Activated T-cell treated with anti-CD3 and anti-CD28 coated beads, Interleukin-2, amount 50 U/mL, for 24 hours (primary cell): ENCODE measurements at places on chromosomes 5 and 9.

GRCh38 chr5:55923865-55924500 lies 70.8 kb downstream of the IL6ST start:
- H3K36me3 ChIP-seq: no peaks in the 10 kb centered on the region
- no peaks in the 10 kb centered on the region for H3K27me3 ChIP-seq
- DNase-seq: no peak

GRCh38 chr9:10235376-10235775 lies 377.4 kb downstream of the PTPRD start:
- no peaks in the 10 kb centered on the region for H3K36me3 ChIP-seq
- no peak overlapping the region for H3K4me3 ChIP-seq
- no peak overlapping the region for H3K27ac ChIP-seq
- H3K4me1 ChIP-seq: no peaks in the 10 kb centered on the region
- DNase-seq: no peak

- H3K4me3 ChIP-seq: no peak overlapping the region
- H3K27ac ChIP-seq: no peak overlapping the region
- peaks cover 13% of the 10 kb centered on the region for H3K27me3 ChIP-seq
- no peaks in the 10 kb centered on the region for H3K4me1 ChIP-seq
Measured at GRCh38 chr9:109815366-109815947, 35.5 kb downstream of the PALM2AKAP2 start.

- H3K27ac ChIP-seq: no peak overlapping the region
- no peaks in the 10 kb centered on the region for H3K4me1 ChIP-seq
- no peak for DNase-seq
- no peak overlapping the region for H3K4me3 ChIP-seq
- H3K36me3 ChIP-seq: no peaks in the 10 kb centered on the region
Measured at GRCh38 chr5:130138406-130139045, 234.3 kb downstream of the CHSY3 start.

DNA sequence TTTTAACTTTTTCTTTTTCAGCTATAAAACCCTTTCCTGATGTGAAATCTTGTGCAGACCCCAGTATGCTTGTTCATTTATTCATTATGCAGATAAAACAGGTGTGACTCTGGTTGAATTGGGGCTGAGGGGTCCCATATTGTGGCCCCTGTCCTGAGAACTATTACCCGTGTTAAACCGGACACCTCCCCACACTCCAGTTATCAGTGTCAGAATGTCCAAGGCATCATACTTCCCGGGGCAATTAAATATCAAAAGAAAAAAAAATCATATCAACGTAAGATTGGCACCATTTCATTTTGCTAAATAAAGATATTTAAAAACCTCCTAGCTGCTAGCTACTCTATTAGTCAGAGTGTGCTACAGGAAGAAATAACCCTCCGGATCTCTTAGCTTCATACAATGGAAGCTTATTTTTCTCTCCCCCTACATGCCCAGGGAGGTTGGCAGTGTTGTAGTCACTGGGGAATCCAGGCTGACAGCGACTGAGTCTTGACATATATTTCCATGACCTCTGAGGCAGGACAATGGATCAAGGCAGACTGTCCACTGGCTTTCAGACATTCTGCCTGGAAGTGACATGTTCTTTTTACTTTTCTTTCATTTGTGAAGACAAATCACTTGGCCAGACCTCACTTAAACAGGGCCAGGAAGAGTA lies 170.0 kb downstream of the SEC61B start:
- no peak for DNase-seq
- no peaks in the 10 kb centered on the region for H3K36me3 ChIP-seq
- no peaks in the 10 kb centered on the region for H3K4me1 ChIP-seq
- no peak overlapping the region for H3K27ac ChIP-seq

GRCh38 chr5:9761706-9762105 lies 131.6 kb upstream of the TAS2R1 start:
- H3K27me3 ChIP-seq: no peaks in the 10 kb centered on the region
- no peaks in the 10 kb centered on the region for H3K4me1 ChIP-seq
- no peak overlapping the region for H3K4me3 ChIP-seq
- DNase-seq: no peak

DNA sequence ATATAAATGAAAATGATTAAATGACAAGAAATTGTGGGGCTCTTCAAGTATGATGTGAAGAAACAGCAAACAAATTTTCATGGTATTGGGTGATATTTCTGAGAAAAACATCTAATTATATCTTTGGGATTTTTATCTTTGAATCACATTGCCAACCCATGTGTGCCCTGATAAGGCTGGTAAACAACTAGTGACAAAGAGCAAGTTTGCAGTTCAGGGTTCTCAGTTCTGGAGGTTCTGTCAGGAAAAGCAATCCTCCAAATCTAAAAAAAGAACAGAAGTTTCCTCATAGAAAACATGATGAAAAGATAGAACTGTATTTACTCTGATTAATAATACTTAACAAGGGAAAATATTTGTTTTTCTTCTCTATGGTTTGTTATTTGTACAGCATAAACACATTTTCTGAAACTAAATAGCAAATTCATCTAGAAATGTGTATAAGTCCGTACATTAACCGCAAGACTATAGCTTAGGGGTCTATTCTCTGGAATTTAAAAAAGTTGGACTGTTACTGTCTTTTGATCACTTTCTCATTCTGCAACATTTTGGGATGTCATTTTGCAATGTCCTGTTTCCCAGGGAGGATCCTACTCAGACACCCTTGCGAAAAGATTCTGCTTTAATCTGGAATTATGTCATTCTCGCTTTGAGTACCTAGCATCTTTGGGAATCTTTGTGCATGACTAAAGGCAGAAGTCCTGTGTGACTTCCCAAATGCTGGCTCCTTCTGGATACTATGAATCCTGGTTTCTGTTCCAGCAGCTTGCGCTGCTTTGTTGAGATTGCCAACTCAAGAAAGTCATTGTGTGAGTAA lies 308.5 kb downstream of the ADGRV1 start:
- no peak overlapping the region for H3K27ac ChIP-seq
- H3K36me3 ChIP-seq: no peaks in the 10 kb centered on the region
- H3K4me1 ChIP-seq: peaks cover 21% of the 10 kb centered on the region
- peaks cover 21% of the 10 kb centered on the region for H3K27me3 ChIP-seq

DNA sequence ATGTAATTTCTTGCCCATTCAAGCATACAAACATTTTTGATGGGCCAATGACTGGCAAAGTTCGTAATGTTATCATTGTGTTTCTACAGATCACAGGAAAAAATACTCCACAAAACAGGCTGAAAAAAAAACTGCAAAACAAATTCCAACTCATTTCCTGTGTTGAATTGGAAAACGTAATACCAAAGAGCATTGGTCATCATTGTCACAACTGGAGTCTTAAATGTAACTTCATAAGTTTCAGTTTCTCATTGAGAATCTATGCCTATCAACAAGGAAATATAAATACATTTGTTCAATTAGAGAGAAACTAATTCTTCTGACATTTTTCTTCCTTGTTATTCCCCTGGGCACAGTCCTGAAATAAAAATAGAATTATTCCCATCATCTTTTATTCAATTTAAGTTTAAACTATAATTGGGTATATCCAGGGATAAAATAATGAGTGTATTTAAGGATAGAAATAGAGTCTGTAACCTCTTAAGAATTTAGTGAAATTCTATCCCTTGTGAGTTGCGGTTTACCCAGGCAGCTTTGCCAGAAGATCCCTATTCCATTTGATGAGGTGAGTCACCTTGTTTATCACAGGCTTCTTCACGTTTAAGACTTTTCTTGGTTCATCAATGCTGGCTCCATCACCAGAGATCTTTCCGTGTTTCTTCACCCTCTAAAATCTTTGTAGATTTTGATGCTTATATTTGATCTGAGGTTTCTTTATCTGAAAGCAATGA lies 112.7 kb upstream of the ITGA1 start:
- H3K27ac ChIP-seq: no peak overlapping the region
- H3K27me3 ChIP-seq: no peaks in the 10 kb centered on the region
- DNase-seq: no peak
- peaks cover 18% of the 10 kb centered on the region for H3K4me1 ChIP-seq
- H3K36me3 ChIP-seq: no peaks in the 10 kb centered on the region
- H3K4me3 ChIP-seq: no peak overlapping the region

DNA sequence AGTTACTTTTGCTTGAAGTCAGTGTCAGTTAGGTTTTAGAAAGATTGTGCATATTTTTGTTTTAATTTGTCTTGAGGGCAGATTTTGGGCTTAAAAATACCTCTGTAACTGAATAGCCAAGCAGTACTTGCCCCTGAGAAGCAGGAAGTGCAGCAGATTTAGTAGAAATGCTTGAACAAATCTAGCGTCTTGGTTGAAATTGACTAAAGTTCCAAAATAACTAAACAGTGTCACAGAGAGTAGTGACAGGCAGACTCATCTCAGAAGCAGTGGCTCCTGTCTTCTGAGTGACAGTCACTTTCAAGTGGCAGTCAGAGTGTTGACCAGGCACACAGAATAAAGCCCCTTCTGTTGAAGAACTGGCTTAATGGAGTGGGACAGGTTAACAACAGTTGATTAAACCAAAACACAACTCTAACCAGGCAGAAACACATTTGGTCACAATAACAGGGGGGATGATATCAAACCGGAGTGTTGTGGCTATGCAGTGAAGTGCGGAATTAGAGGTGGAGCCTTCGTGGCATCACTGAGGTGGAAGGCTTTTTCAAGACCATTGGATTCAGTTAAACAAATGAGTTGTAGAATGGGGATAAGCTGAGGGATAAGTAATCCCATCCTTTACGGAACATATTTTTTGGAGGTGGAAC lies 29.1 kb downstream of the TRIO start:
- H3K4me1 ChIP-seq: peaks cover 4% of the 10 kb centered on the region
- H3K27me3 ChIP-seq: peaks cover 21% of the 10 kb centered on the region
- no peak overlapping the region for H3K27ac ChIP-seq

GRCh38 chr9:96047116-96047639 lies 171.7 kb downstream of the ERCC6L2 start:
- H3K36me3 ChIP-seq: no peaks in the 10 kb centered on the region
- H3K27ac ChIP-seq: peak overlapping the region; percentile 92
- no peak overlapping the region for H3K4me3 ChIP-seq
- H3K4me1 ChIP-seq: peaks cover 16% of the 10 kb centered on the region

GRCh38 chr5:115766608-115767007 lies 49.9 kb downstream of the CDO1 start:
- no peak overlapping the region for H3K4me3 ChIP-seq
- no peak overlapping the region for H3K27ac ChIP-seq
- peaks cover 35% of the 10 kb centered on the region for H3K27me3 ChIP-seq
- H3K4me1 ChIP-seq: peaks cover 11% of the 10 kb centered on the region
- DNase-seq: no peak

DNA sequence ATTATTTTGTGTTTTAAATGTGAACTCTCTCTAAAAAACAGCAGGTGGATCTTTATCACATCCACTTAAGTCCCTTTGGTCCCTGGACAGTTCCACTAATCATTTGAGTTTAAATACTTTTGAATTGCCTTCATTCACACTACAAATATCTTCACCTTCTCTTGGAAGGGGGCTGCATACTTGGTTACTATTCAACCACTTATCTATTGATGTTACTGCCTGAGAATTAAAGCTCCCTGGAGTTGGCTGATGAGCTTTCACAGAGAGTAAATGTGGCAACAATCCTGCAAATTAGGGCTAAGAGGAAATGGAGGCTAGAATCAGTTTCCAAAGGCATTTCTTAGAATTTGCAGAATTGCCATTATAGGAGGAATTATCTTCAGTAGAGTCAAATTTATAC lies 180.4 kb downstream of the ST8SIA4 start:
- DNase-seq: no peak
- H3K4me3 ChIP-seq: no peak overlapping the region
- no peaks in the 10 kb centered on the region for H3K4me1 ChIP-seq
- no peaks in the 10 kb centered on the region for H3K27me3 ChIP-seq
- no peak overlapping the region for H3K27ac ChIP-seq

DNA sequence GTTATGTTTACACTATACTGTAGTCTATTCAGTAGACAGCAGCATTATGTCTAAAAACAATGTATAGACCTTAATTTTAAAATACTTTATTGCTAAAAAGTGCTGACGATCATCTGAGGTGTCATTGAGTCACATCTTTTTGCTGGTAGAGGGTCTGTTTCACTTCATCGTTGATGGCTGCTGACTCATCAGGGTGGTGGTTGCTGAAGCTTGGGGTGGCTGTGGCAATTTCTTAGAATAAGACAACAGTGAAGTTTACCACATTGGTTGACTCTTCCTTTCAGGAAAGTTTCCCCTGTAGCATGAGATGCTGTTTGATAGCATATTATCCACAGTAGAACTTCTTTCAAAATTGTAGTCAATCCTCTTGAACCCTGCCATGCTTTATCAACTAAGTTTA lies 150.3 kb downstream of the FBXL7 start:
- H3K4me3 ChIP-seq: no peak overlapping the region
- H3K4me1 ChIP-seq: peaks cover 1% of the 10 kb centered on the region
- no peaks in the 10 kb centered on the region for H3K27me3 ChIP-seq
- no peak for DNase-seq
- no peak overlapping the region for H3K27ac ChIP-seq
- H3K36me3 ChIP-seq: no peaks in the 10 kb centered on the region

DNA sequence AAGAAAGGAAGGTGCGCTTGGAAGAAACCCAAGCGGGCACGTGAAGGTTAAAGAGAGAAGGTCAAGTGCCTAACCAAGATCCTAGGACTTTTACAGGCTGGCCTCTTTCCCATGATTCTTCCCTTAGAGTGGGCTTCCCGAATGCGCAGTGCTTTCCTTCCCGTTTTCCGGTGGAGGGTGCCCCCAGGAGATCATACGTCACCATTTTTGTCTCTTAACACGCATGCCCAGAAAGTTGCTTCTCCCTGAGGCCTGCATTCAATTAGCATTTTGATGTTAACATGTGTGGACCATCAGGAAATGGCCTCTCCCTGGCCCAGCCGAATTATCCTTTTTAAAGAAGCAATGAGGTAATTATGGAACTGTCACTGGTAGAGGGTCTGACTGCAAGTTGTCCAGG lies 1.9 kb upstream of the RUSC2 start:
- H3K4me1 ChIP-seq: peaks cover 33% of the 10 kb centered on the region
- no peak overlapping the region for H3K4me3 ChIP-seq
- H3K27ac ChIP-seq: no peak overlapping the region
- H3K36me3 ChIP-seq: peaks cover 3% of the 10 kb centered on the region
- H3K27me3 ChIP-seq: peaks cover 19% of the 10 kb centered on the region

- no peak for DNase-seq
- no peak overlapping the region for H3K27ac ChIP-seq
- no peaks in the 10 kb centered on the region for H3K27me3 ChIP-seq
- H3K4me3 ChIP-seq: no peak overlapping the region
Measured at GRCh38 chr9:125436613-125437443, 175.2 kb downstream of the GAPVD1 start.

GRCh38 chr9:81776390-81776789 lies 87.0 kb upstream of the TLE1 start:
- H3K27ac ChIP-seq: no peak overlapping the region
- H3K4me1 ChIP-seq: no peaks in the 10 kb centered on the region
- H3K36me3 ChIP-seq: no peaks in the 10 kb centered on the region

GRCh38 chr5:68223904-68224303 lies 8.3 kb downstream of the PIK3R1 start:
- no peak overlapping the region for H3K4me3 ChIP-seq
- H3K27me3 ChIP-seq: no peaks in the 10 kb centered on the region
- H3K27ac ChIP-seq: peak overlapping the region; percentile 11
- peaks cover 57% of the 10 kb centered on the region for H3K36me3 ChIP-seq
- no peak for DNase-seq

DNA sequence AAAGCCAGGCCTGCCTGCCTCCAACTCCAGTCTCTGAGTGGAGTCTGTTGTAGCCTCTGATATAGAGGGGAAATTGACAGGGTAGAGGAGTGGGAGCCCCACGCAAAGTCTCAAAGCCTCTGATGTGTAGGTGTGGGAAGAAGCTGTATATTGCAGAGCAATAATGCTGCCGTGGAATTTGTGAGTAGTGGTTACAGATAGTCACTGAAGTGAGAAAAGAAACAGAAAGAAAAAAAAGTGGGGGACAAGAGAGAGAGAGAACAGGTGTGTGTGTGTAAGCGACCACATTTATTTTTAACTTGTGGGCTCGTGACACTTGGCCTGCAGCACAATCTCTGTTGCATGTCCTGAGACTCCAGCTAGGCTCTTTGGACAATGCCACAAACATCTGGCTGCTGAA lies 227.8 kb downstream of the NSG2 start:
- no peaks in the 10 kb centered on the region for H3K4me1 ChIP-seq
- H3K4me3 ChIP-seq: no peak overlapping the region
- no peak overlapping the region for H3K27ac ChIP-seq
- H3K27me3 ChIP-seq: peaks cover 3% of the 10 kb centered on the region
